ENCODE measurements at places on chromosomes 4 and X.
A peak's percentile ranks its signal among the peaks of the same experiment; 100 is the strongest.

- DNase-seq: no peak
These were observed 86.0 kb upstream of the PGRMC2 start for GRCh38 chr4:128373628-128374027.

GRCh38 chr4:122100508-122100907 lies 51.6 kb upstream of the BLTP1 start:
- no peak for DNase-seq

DNA sequence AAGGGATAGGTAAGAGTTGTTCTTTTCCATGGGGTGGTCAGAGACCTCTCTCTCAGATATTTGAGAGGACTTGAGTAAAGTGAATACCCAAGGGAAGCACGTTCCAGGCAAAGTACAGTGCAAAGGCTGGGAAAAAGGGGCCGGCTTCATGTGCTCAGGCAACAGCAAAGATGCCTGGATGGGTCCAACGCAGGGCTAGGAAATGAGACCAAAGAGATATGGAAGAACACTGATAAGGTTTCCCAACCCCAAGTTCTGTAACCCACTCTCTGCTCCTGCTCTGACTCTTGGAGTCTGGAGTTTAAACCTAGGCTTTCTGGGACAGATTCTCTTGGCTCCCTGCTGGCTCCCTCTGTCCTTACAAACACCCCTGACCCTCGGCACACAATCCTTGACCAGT lies 36.2 kb upstream of the PROM1 start:
- no peak for DNase-seq

DNA sequence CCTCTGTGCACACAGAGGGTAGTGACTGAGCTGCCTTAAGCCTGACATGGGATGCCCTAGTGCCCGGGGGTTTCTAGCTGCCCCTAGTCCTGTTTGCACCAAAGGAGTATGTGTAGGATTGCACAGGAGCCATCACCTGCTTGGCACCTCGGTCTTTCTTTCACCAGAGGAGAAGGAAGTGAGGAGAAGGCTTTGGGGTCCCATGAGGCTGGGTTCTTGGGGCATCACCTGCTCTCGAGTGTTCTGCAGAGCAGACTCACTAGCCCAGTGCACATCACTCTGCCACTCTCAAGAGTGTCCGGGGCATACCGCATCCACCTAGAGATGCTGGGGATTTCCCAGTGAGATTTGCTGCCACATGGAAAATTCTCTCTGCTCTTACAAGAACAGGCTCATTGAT lies 40.5 kb upstream of the GPR78 start:
- no peak for DNase-seq

DNA sequence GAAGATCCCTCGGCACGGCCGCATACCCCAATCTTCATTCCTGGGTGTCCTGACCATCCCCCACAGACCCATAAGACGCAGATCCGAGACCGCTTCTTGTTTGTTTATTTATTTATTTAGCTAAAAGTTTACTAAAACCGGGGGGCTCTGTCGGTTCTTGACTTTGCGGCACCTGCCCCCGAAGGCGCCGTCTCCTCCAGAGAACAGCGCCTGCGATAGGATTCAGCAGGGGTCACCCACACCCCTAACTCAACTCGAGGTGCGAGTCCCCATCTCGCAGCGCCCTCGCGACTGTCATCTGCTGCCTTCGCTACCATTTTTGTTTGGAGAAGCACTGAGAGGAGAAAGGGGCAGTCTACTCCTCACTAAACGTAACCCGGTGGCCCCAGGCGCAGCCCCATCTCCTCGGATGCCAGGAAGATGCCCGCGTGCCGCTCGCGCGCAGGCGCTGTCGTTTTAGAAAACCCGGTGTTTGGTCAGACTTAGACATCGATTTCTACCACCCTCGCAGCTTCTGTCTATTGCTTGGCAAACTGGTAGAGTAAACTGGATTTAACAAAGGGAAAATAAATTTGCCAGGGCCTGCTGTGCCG lies 18.9 kb upstream of the GPR101 start:
- DNase-seq: peak; percentile 18

- DNase-seq: no peak
These were observed 205.5 kb downstream of the PCDH19 start for GRCh38 chrX:100204534-100204933.

All from glutamatergic neuron (in vitro differentiated cells).